NCI-H345 (cell line): ENCODE measurements at places on chromosomes 16 and 17.

GRCh38 chr16:88505405-88506082, 52.5 kb downstream of the ZFPM1 start:
- DNase-seq = peak; percentile 89

DNA sequence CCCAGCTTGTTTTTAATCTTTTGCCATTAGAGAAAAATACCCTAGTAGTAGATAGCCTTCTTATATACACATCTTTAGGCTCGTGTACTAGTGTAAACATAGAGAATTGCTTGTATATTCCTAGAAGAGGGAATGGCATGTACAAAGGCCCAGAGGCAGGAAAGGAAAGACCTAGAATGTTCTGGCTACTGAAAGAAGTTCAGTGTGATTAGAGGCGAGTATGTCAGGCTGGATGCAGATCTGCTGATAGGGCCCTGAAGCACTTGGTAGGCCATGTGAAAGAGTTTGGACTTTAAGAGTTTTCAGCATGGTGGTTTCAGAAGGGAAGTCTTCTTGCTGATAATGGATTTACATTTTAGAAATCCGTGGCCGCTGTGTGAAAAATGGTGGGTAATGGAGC, 17.4 kb downstream of the CTCF start:
- DNase-seq = no peak

- no peak for DNase-seq
Measured at GRCh38 chr17:27423651-27424050, 32.6 kb upstream of the KSR1 start.

- DNase-seq = no peak
Measured at GRCh38 chr17:78787444-78787843, 5.4 kb upstream of the CYTH1 start.

- DNase-seq = no peak
Measured at GRCh38 chr16:75011634-75012307, 12.9 kb downstream of the ZNRF1 start.

- DNase-seq = no peak
Measured at GRCh38 chr17:42928714-42929496, 28.3 kb downstream of the G6PC1 start.

DNA sequence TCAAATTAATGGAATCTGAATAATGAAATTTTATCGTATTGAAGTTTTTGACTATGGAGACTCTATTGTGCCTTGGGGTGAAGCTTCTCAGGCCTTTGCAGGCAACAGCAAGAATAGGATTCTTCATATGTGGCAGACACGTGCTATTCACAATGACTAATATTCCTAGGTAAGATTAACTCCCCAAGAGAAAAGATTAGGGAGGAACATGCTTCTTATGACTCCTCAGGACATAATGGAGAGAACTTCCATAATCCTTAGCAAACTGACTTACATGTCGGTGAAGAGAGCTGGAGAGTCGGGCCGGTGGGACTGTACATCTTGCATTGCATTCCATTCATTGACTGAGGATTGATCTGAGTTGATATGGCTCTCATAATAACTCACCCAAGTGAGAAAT, 48.9 kb upstream of the CORO6 start:
- no peak for DNase-seq

DNA sequence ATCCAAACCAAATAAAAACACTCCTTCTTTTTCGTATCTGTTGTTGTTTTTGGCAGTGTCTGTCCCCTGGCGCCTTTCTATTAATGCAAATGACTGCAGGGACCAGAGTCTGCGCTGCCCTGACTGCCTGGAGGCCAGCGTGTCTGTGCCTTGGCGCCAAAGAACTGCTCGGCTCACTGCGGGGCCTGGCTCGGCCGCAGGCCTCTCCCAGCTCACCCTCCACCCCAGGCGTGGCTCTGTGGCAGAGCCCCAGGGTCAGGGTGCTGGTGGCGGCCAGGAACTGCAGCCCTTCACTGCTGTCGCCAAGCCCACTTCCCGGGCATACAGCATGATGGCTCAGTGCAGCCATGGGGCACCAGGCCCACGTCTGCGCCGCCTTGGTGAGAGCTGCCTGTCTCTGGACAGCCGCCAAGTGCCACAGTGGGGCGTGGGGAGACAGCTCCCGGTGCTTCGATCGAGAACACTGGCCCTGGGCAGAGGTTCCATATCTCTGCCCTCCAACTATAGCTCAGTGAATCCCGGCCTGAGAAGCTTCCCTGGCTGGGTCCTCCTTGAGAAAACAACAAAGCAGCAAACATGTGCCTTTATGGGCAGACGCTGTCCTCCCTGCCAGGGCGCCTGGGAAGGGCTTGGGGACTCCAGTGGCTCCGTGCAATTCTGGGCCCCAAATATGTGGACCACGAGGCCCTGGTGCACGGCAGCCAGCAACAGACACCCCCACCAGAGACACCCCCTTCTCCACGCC, 11.1 kb downstream of the CANT1 start:
- DNase-seq = peak; percentile 43

DNA sequence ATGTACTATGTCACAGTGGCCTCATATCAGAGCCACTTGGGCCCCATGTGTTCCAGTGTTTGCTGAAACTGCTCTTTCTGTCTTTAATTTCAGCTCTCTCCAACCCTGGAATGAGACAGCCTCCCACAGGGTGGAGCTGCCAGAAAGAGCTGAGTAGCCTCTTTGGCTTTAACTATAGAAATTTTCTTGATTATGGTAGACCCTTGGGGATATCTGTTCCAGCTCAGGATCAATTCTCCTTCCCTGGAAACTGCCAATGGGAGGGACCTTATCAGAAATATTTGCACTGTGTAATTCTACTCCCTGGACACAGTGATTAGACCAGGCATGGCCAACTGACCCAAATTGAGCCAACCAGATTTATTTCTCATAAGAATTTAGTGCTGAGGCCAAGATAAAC, 39.0 kb upstream of the KDM8 start:
- no peak for DNase-seq

DNA sequence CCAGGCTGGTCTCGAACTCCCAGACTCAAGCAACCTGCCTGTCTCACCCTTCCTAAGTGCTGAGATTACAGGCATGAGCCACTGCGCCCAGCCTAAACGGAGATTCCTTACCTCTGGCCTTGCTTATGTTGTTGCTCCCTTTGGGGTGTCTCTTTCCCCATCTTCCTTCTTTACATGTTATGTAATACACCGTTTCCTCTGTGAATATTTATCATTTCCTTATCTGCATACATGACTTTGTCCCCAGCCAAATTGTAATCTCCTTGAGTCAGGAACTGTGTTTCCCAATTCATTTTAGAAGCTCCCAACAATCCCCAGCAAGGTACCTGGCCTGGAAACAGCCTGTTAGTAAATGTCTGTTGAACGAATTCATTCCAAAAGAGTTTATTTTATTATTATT, 15.7 kb downstream of the COPZ2 start:
- DNase-seq = no peak
